ENCODE measurements at places on chromosomes 1 and 21. TPM values are rescaled to one million over a fixed set of nuclear protein-coding genes. Genes with fewer than 3 reads are reported as not detected.

Gene ZNF648
- 0.24 TPM for polyA plus RNA-seq

DNA sequence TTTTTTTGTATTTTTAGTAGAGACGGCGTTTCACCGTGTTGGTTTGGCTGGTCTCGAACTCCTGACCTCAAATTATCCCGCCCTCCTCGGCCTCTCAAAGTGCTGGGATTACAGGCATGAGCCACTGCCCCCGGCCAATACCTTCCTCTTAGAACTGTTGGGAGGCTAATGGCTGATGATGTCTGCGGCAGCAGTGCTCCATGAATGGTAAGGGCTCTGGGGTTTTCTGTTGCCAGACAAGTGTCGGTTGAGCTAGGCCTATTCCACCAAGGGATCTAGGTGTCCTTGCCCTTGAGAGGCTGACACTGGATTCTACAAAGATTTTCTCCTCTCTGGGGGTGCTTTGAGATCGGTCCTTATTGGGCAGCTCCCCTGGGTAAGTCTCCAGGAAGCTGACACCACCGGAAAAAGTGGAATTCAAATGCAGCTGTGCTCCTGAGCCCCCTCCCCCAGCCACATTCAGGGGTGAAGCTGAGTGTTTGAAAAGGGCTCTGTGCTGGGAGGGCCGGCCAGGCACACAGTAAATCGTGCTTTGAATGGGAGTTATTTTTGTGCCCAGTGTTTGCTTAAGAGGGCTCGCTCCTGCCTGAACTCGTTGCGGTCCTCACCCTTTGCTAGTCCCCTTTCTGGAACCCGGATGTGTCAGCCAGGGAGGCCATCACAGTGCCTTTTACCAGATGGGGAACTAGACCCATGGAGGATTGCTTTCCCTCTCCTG is 5.2 kb downstream of the SOX13 start:
- DNase-seq, result no peak

GRCh38 chr1:31259746-31260145 is 20.1 kb upstream of the NKAIN1 start:
- DNase-seq, result no peak

GRCh38 chr1:240608707-240609106 is 3.2 kb downstream of the GREM2 start:
- no peak for DNase-seq

GRCh38 chr1:114320586-114320985 is 166.9 kb upstream of the SYT6 start:
- DNase-seq, result no peak

- no peak for DNase-seq
These were observed 127.0 kb downstream of the USP25 start for GRCh38 chr21:15856813-15857212.

GRCh38 chr1:37449936-37450335 is 24.4 kb upstream of the ZC3H12A start:
- DNase-seq, result no peak

- no peak for DNase-seq
These were observed 449.8 kb downstream of the SIPA1L2 start for GRCh38 chr1:232179896-232180778.

- no peak for DNase-seq
These were observed 1.6 kb upstream of the DDX59 start for GRCh38 chr1:200671235-200671786.

Gene C1QB
- 5.4 TPM for polyA plus RNA-seq

GRCh38 chr1:960363-961131 is at the start of gene KLHL17:
Gene KLHL17 (plus strand): TSS chr1:960584. CDS start chr1:960694, 110 bp downstream.
- DNase-seq, result no peak

DNA sequence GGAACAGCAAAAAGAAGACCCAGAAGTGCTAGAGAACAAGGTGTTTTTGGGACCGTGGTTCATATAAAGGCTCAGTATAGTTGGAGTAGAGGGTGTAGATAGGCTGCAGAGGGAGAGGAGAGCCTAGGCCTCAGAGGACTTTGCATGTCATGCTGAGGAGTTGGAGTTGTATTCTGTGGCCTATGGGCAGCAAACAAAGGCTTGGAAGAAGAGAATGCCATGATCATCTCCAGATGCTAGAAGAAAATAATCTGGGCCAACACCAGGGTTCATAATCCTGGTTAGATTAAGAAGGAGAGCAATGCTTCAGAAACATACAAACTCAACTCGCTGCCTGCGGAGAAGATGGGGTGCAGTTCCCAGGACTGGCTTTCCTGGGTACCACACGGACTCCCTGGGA is 262.8 kb upstream of the USP24 start:
- DNase-seq, result no peak

DNA sequence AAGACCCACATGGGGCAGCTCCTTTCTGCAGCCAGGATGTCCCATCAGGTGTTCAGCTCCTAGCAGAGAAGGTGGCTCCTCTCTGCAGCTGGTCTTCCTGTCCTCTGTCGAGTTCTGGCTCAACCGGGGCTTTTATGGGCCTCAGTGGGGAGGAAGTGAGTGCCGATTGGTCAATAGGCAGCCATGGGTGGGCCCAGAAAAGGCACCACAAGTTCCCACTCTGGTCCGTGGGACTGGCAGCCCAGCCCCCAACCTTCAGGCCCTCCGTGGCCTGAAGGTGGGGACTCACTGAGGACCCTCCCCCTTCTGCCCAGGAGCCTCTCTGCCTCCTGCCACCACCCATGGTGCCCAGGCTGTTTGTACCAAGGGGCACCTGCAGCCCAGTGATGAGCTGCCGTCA is 161.7 kb upstream of the DUSP10 start:
- DNase-seq, result no peak

DNA sequence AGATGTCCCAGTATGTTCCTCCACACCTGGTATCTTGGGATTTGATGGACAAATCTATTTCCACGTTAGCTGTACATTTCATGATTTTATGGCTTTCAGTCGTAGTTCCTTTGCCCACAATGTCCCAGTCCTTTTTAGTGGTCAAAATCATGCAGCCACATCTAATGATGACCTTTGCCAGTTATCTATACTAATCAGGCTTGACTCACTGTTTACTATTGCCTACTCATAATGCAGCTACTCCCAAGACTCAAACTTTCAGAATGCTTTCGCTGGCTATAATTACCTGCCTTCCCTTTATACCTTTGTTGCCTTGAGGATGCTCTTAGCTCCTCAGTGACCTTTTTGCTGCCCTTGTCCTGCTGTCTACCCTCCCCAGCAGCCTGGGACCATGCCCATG is 6.4 kb downstream of the NOS1AP start:
- no peak for DNase-seq

Gene FAM163A
- polyA plus RNA-seq, result 0.58 TPM

GRCh38 chr1:216222288-216222687 is 201.0 kb downstream of the USH2A start:
- no peak for DNase-seq

DNA sequence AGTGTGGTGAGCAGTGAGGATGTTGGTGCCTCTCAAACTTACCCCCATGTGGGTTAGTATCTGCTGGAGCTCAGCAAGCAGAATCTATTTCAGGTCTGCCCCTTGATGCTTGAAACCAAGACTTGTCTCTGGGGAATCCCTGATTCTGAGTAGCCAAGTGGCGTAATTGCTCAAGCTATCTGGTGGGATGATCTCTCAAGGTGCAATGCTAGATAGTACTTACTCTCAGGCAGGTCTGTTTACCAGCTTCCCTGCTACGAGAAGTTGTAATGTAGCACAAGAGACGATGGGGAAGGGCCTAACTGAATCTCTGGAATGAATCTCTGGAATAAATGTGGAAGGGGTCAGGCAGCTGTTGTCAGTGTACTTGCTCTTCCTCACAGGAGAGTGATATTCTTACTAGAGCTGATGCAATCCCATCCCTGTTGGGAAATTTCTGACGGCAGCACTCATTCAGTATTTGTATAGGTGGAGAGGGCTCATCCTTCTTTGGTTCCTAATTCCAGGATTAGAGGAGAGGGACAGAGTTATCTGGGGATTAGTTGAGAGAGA is 65.4 kb downstream of the MACF1 start:
- DNase-seq, result no peak

GRCh38 chr1:172607145-172607544 is 51.8 kb upstream of the FASLG start:
- no peak for DNase-seq

Gene DNAJC8
- polyA plus RNA-seq, result 157 TPM

Gene OR6K3
- polyA plus RNA-seq, result 0.14 TPM

Gene NHLH1
- 0.27 TPM for polyA plus RNA-seq

- no peak for DNase-seq
These were observed 109.8 kb downstream of the PBX1 start for GRCh38 chr1:164668491-164669400.

GRCh38 chr21:42480736-42481135 is 15.3 kb downstream of the RSPH1 start:
- no peak for DNase-seq

- no peak for DNase-seq
These were observed 252.6 kb downstream of the NFIA start for GRCh38 chr1:61334718-61335589.

Gene SPRR2G
- not detected for polyA plus RNA-seq

Gene ITLN2
- not detected for polyA plus RNA-seq

Gene NRDC
- polyA plus RNA-seq, result 122 TPM

Gene ACTN2
- polyA plus RNA-seq, result 0.65 TPM

Gene LRRC53
- polyA plus RNA-seq, result not detected

Gene SNAPIN
- 50.0 TPM for polyA plus RNA-seq

Gene CELF3
- 0.20 TPM for polyA plus RNA-seq

DNA sequence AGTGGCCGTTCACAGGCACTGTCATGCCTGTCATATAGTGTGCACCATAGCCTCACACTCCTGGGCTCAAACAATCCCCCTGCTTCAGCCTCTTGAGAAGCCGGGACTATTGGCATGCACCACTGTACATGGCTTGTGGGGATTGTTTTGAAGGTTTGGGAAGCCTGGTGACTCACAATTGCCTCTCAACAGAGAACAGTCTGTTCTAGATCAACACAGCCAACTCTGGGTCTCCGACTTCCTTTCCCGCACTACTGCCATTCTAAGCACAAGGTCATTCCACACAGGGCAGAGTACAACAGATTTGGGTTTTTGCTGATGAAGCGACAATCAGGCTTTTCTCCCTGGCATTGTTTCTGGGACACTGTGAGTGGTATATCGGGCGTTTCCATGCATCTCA is 15.5 kb upstream of the AHCTF1 start:
- DNase-seq, result no peak
